T-helper 9 cell (primary cell): ENCODE measurements at places on chromosomes 11 and 22.

- DNase-seq: no peak
Measured at GRCh38 chr11:111410951-111411350, 31.9 kb upstream of the POU2AF1 start.

GRCh38 chr11:2275334-2276279, 5.2 kb upstream of the ASCL2 start:
- no peak for DNase-seq

- no peak for DNase-seq
Measured at GRCh38 chr11:44404301-44404700, 94.4 kb upstream of the ALX4 start.

GRCh38 chr11:73445980-73446379, 69.8 kb downstream of the RELT start:
- no peak for DNase-seq

DNA sequence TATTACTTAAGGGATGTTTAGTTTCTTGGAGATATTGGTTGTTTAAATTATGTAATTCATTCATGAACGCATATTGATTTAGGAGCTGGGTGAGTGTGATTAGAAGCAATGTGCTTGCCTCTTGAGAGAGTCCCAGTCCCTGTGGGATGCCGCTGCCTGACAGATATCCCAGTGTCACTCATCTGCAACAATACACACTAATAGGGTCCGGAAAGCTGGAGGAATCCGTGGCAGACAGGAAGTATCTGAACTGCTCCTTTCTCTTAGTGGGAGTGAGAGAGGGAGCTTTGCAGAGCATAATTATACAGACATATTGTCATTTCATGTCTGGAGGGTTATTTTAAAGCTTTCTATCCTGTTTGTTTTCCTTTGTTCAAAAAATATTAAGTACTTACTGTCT, 17.4 kb downstream of the AMOTL1 start:
- no peak for DNase-seq

DNA sequence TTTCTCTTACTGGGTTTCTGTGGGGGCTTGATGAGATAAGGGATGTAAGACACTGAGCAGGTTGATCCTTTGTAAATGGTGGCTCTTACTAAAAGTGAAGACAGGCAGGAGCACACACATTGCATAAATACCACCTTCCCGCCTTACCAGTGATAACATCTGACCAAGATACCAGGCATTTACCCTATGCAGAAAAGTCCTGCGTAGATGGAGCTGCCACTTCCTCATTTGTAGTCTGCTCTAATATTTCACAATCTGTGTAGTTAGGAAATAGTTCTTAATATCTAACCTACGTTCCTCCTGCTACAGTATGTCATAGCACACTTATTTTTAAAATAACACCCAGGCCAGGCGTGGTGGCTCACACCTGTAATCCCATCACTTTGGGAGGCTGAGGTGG, 23.9 kb upstream of the SWAP70 start:
- no peak for DNase-seq

DNA sequence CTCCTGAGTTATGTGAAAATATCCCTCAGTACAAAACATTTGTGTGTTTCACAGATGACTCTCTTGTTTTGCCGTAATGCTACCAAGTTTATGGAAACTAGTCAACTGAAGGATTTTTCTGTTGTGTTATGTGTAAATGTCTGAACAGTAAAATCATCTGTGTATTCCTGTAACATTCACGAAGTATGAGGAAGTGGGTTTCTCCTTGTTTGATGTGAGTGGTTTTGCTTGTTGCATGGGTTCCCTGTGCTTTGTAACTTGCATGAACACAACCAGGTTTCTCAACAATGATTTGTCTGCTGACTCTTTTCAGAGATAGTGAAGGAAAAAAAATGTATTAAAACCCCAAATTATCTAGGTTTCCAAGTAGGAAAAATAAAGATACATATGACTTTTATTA, 138.1 kb downstream of the PGR start:
- DNase-seq: no peak

DNA sequence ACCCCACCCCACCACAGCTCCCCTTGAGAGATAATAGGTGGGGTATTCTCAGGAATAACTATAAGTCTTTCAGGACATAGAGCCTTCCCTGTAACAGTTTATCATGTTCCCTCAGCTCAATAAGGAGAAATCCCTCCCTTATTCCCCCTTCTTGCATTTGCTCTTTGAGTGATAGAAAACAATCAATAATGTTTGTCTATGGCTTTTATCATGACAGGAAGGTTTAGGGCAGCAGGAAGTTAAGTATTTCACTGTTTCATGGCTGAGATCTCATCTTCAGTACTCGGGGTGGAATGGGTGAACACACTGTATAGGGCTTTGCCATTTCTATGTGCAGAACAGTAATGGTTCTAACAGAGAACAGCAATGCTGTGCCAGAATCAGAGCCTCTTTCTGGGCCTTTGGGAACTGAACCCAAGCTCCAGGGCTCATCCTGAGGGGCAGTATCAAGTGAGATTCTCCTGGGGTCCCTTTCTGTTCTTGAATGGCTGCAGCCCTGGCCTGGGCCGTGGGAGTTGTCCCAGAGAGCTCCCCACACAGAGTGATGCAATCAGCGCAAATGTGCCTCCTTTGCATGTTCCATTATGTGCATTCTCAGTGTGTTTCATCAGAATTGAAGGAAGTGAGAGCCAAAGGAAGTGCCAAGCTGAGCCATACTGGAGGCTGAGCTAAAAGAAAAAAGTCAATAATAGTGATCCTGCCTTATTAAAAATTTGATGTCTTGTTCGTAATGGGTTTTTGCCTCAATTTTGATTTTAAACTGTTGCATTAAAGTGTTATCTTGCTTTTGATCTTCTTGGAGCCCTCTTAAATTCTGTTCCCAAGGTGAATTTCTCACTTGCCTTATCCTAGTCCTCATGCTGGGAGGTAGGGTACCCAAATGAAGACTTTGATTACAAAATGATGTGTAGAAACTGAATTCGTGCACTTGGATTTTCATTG, 2.9 kb upstream of the CYP2R1 start:
- no peak for DNase-seq

DNA sequence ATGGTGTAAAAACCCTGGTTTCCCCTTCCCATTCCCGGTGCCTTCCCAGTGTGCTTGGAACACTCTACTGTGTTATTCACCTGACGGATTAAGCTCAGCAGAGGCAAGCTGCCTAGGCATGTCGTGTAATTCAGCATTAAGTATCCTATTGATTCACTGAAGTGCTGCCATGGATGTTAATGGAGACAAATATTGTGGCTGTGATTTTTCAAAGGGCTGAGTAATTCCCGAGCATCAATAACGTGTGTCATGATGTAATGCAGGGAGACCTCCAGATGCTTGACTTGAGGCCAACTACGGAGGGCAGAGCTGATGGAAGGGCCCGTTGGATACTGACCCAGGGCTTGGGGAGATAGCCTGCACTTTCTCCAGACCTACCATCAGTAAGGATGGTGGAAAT, 269.0 kb downstream of the ST3GAL4 start:
- no peak for DNase-seq

GRCh38 chr22:39212721-39213376, 31.9 kb downstream of the PDGFB start:
- DNase-seq: no peak

DNA sequence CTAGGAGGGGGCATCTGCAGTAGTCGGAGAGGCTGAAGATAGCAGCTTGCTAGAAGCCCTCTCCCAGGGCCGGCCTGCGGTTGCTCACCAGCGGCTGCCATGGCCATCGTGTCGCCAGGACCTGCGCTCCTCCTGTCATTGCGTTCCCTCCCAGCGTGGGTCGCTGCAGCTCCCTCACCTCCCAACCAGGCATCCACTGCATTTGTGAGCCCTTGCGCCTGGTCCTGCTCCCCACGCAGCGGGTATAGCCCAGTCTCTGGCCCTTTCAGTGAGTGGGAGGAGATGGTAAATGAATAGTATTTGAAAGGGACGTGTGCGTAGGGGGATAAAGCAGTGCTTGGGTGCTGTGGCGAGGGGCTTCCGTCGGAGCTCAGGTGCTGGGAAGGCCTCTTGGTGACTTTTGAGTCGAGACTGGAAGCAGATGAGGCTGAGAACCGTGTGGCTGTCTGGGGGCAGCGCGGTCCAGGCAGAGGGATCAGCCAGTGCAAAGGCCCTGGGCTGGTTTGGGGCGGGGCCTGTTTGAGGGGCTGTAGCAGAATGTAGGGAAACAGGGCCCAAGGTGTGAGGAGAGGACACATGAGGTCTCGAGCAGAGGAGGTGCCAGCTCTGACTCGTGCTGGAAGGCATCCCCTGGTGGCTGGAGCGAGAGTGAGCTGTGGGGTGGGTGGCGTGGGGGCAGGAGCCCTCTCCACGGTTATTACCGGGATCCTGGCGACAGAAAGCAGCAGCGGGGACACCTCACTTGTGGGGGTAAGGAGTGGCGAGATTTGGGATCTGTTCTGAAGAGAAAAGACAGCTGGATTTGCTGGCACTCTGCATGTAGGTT, 39.3 kb downstream of the LRP5 start:
- no peak for DNase-seq

- no peak for DNase-seq
Measured at GRCh38 chr11:114211444-114212121, 84.6 kb upstream of the NNMT start.

DNA sequence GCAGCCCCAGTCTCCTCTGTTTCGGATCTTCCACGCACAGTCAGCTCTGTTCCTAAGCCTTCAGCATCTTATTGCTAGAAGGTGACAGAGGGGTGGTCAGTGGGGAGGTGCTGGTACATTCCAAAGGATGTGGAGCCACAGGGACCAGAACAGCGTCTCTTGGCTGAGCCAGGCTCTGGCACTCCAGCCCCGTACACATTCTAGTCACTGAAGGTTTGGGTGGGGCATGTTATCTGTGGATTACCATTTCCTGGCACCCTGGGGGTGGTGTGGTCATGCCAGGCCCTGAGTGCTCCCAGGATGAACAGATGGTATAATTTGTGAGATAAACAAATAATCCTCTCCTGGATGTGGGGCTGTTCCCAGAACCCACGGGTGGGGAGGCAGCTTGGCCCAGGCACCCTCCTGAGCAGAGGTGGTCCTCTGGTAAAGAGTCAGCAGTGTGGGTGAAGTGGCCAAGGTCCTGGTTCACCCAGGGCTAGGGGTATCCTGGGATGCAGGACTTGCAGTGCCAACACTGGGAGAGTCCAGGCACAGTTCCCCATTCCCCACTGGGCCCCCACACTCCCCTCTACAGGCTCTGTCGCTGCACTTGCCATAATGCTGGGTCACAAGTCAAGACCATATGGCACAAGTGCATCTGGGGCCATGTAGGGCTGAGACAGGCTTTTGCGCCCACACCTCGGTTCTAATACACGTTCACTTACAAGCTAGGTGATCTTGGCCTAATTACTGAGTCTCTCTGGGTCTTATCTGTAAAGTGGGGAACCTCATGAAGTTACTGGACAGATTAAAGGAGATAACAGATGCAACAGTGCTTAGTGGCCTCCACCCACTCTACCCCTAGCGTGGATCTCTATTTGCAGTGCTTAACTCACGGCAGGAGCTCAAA, 33.0 kb downstream of the DKK3 start:
- no peak for DNase-seq

- DNase-seq: no peak
Measured at GRCh38 chr22:39244496-39245129, at the start of gene PDGFB. Gene PDGFB, minus strand, starts transcription at chr22:39244982. Its CDS starts 1,019 bp downstream, at chr22:39243963.

DNA sequence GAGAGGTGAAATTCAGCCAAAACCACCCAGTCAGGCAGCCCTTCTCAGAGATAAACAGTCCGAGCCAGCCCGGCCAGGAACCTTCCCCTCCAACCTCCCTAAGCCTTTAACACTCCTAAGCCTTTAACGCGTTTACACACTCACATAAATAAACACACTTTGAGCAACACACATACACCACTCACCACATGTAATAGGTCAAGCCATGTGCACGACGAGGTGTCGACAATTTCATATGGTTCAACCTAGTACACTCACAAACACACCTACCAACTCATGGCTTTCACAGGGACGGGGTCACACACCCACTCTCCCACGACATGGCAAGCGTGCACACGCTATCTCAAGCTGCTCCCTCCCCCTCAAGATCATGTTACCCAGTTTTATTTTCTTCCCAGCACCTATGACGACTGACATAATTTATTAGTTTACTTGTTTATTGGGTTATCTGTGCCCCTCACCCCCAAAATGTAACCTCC, 15.5 kb downstream of the SLC43A1 start:
- no peak for DNase-seq

DNA sequence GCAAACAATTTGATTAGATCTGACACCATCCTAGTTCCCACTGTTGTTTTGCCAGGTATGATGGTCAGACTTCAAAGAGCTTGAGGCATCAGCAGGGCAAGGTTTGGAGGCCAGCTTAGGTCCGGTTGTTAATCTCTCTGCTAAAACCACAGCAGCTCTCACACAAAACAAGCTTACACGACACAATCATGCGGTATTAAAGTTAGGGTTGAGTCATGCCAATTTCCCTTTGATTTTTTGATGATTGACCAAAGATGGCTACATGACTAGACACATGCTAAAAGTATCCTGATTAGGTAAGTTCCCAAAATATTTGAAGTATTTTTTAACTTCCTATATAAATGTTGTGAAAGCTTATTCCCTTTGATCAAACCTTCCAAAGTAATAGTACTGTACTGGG, 145.9 kb downstream of the ELP4 start:
- no peak for DNase-seq

DNA sequence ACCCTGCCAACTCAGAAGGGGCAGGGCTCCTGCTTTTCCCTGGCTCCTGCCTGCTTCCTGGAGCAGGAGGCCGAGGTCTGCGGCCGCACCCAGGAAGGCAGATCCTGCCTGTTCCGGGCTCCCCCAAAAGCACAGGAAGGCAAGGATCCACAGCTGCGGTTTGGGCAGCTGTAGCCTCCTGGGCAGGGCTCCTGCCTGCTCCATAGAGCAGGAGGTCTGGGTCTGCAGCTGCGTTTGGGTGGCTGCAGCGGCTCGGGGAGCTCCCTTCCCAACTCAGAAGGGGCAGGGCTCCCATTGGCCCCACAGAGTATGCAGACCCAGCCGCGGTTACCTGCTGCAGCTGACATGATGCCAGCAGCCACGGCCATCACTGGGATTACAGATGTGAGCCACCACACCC, 5.5 kb downstream of the UPK2 start:
- DNase-seq: no peak

GRCh38 chr11:46520971-46521745, 72.7 kb downstream of the AMBRA1 start:
- DNase-seq: no peak

- no peak for DNase-seq
Measured at GRCh38 chr11:83827520-83827919, 541.4 kb upstream of the CCDC90B start.

DNA sequence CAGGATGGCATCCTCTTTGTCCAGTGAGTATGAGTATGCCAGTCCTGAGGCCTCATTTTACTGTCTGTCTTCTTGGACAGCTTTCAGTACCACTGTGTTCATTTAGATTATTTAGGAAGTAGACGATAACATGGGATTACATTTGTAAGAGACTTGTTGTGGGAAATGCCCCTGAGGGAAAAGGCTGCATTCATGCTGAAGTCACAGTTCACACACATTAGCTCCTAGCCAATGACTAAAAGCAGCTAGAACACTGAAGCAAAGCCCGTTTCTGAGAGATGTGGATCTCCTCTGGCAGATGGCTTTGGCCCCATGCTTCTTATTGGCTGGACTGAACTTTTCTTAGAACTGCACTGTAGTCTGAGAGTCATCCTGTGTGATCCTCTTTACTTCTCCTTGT, 242.4 kb downstream of the FAM76B start:
- no peak for DNase-seq
